ENCODE measurements at places on chromosomes 6 and 20.
A peak's percentile ranks its signal among the peaks of the same experiment; 100 is the strongest.

DNA sequence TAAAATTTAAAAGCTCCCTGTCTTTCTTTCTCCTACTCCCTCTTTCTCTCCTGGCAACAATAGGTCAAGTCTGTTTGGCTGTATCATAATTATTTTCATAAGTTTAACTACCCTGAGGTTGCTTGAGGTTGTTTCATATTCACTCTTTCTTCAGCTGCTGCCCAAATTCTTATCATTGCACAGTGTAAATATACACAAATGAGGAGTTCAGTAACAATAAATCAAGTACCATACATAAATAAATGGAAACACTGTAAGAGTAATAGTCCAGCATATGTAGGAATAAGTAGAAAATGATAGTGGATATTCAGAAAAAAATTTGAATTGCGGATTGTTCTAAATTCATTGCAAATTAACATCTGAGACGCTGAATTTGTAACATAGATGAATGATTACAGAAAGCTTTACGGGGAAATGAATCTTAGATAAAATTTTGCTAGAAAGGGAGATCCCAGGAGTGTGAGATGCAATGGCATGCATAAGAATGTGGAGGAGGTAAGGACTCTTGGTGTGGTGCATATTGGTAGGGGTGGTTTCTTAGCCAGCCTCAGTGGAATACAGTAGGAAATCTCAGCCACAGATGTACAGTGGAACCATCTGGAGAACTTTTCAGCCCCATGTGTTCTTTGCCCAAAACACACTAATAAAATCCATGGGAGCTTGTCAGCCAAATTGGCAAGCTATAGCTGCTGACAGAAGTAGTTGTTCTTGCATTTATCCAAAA, 480.7 kb downstream of the HTR1B start:
- no peak for DNase-seq

GRCh38 chr6:50093116-50093937, 43.6 kb upstream of the DEFB112 start:
- DNase-seq = no peak

DNA sequence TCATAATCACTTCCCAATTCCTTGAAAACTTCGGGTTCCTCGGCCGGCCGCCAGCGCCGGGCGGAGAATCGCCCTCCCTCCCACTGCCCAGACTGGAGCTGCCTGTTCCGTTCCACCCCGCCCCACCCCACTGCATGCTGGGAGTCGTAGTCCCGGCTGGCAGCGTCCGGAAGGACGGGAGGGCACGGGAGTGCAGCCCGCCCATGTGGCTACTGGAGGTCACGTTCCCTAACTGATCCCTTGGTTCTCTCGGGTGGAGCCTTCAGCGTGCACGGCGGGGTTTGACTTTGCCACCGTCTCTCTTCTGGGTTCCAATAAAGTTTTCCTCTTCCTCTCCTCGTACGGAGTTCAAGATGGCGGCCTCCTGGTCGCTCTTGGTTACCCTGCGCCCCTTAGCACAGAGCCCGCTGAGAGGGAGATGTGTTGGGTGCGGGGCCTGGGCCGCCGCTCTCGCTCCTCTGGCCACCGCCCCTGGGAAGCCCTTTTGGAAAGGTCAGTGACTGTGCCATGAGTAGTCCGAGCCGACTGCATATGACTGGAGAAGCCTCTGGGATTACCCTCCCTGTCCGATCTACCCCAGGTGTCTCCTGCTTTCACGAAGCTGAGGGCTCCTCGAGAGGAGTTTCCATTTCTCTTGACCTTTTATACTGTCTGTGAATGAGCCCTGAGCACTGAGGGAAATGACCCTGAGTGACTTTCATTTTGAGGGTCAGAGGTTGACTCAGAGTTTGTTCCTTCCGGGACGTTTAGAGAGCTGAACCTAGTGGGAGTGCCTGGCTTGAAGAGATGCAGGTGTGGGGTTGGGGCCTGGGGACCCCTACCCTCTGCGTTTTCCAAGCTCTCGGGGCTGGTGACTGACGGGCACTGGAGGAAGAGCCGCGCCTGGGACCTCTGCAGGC, at the start of gene AFG1L:
TSS of gene AFG1L (plus strand) at position 328 of the 899 bp plus-strand sequence. CDS start at position 354, 26 bp downstream.
- DNase-seq = peak; percentile 76

- no peak for DNase-seq
Observed at GRCh38 chr6:101544286-101544685, 150.8 kb downstream of the GRIK2 start.

GRCh38 chr6:109440331-109441068, at the start of the genes PPIL6 and SMPD2:
Gene PPIL6, minus strand, starts transcription at chr6:109440628. Its CDS starts 38 bp downstream, at chr6:109440590.
Gene SMPD2, plus strand, starts transcription at chr6:109440724. Its CDS starts 398 bp downstream, at chr6:109441122.
- peak; percentile 72 for DNase-seq

DNA sequence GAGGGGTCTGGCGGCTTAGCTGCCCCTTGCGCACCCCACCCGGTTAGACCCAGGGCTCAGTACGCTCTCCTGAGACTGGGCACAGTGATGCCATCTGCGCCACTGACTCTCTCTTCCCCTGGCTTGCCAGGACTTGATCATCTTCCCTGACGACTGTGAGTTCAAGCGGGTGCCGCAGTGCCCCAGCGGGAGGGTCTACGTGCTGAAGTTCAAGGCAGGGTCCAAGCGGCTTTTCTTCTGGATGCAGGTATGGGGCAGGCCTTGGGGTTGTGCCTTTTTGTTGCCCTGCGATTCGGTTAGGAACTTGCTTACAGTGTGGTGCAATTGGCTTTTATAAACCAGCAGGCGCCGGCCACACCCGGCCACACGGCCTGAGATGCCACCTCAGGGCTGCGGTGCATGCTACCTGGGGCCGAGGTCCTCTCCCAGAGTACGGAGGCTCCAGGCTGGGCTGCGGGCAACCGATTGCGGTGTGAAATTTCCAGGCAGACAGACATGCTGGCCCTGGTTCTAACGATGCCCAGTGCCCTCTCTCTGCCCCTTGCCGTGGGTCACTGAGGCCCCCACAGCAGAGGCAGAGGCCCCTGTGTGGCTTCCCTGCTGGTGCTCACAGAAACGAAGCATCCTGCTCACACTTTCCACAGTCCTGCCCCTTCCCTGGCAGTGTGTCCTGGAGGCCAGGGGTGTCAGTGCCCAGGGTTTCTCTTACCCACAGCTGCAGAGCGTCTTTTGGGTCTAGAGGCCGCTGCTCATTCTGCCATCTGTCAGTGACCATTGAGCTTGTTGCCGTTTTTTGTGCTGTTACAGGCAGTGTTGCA, 1.7 kb downstream of the ADRM1 start:
- DNase-seq = no peak

- DNase-seq = no peak
Observed at GRCh38 chr20:63471002-63471716, 1.3 kb downstream of the KCNQ2 start.

DNA sequence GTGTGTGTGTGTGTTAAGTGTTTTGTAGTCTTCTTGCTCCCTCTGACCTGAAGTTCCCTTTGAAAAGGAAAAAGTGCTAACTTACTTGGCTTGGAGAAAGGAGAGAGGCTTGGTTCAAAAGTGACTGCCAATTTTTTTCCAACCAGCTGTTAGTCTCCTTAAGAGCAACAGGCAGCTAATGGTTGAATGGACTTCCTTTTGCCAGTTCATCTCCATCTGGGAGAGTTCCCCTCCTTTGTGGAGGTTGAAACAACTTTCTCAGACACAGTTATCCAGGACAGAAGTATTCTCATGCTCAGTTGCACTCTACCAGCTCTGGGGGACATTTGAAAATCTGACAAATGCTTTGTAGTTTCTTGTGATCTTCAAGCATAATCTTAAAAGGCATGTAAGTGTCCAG, 4.5 kb downstream of the RIPOR2 start:
- DNase-seq = no peak

- DNase-seq = no peak
Observed at GRCh38 chr6:16736856-16737775, 24.1 kb downstream of the ATXN1 start.

DNA sequence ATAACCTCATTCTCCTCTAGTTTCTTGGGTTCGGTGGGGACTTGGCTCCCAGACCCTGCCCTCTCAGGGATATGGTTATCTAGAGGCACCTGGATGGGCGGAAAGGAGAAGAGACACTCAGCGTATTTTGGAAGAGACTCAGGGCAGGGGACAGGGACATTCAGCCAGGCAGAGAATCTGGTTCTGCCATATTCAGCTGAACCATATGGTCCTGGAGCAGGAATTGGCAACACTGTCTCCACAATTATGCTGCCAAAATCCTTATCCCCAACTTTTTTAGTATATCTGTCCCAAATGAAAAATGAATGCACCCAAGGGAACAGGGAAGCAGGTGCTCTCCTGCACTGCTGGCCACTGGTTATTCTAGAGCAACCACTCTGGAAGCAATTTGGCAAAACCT, 17.7 kb downstream of the SDC4 start:
- no peak for DNase-seq

GRCh38 chr6:9921366-9921765, 493.5 kb downstream of the TFAP2A start:
- no peak for DNase-seq

GRCh38 chr6:122580737-122581136, 29.5 kb upstream of the PKIB start:
- no peak for DNase-seq

- no peak for DNase-seq
Observed at GRCh38 chr20:61347443-61347842, 95.4 kb downstream of the CDH4 start.

GRCh38 chr20:53175135-53175780, 203.1 kb downstream of the TSHZ2 start:
- no peak for DNase-seq

DNA sequence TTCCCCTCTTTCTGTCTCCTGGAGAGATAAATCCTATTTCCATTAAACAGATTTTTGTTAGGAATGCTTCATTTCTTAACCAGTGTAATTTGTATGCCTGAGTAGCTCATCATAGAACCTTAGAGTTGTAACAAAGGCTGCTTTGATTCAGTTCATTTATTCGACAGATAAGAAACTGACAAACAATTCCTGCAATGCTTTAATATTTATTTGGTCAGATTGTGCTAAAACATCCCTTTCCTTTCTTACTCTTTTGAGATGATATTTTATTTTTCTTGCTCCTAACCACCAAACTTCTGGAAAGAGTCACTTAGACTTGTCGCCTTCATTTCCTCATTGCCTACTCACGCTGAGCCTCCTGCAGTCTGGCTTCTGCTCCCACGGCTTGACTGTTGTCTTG, 89.0 kb upstream of the SUPT3H start:
- DNase-seq = no peak

DNA sequence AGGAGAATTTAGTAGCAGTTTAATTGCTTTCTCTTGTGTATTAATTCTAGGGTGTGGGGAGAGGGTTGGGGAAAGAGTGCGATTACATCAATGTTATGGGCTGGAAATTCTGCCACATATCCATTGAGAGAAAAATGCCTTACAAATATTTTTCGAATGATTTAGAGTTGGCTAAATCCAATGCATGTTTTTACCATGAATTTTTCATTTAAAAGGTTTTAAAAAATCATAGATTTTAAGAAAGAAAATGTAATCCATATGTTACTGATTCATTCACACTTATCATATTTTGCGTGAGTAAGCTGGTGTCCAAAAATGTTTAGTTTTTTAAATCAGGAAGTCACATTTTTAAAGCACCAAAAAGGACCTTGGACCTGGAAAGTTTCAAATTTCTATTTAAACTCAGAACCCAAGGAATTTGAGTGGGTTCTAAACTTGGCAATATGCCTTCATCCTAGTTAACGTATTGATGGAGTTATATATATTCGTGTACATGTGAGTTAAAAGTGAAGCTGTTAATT, 627.4 kb upstream of the CITED2 start:
- DNase-seq = no peak

- no peak for DNase-seq
Observed at GRCh38 chr6:84842525-84843166, 78.2 kb upstream of the TBX18 start.

DNA sequence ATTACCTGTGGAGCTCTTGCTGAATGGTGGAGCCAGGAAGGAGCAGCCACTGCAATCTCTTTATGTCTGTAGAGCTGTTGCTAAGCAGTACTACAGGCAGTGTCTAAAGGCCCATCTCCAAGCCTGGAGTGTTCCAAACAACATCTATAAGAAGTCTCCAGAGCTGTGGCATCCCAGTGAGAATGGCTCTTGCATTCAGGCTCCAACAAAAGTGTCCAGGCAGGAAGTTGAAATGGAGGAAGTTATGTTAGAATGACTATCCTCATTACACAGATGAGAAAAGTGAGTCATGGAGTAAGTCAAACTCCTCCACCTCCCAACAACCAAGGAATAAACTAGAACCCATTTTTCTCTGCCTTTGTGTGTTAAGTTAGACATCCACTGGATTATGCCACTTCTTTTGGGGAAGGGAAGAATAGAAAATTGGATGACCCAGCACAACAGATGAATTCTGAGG, 288.5 kb upstream of the STXBP5 start:
- DNase-seq = no peak

DNA sequence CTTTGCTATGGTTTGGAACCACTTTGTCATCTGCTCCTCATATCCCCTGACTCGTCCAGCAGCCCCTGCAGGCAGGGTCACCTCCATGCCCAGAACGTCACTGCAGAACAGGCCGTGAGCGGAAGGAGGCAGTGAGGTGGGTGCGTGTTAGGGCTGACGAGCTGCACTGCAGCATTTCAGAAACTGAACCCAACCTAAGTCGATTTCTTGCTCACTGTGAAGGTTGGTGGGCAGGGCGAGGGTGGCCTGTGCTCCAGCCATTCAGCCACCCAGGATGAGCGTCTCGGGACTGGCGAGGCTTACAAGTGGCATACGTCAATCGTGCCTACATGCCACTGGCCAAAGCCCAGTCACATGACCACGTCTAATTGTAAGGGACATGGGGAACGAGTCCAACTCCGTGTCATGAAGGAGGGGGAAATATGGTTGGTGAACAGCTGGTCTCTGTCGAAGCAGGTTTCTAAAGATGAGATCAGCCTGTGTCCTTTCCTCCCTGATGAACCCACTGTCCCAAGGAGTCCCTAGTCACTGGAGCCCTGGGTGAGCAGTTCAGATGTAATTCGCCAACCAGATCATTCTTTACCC, 289.1 kb downstream of the TAF4 start:
- no peak for DNase-seq

DNA sequence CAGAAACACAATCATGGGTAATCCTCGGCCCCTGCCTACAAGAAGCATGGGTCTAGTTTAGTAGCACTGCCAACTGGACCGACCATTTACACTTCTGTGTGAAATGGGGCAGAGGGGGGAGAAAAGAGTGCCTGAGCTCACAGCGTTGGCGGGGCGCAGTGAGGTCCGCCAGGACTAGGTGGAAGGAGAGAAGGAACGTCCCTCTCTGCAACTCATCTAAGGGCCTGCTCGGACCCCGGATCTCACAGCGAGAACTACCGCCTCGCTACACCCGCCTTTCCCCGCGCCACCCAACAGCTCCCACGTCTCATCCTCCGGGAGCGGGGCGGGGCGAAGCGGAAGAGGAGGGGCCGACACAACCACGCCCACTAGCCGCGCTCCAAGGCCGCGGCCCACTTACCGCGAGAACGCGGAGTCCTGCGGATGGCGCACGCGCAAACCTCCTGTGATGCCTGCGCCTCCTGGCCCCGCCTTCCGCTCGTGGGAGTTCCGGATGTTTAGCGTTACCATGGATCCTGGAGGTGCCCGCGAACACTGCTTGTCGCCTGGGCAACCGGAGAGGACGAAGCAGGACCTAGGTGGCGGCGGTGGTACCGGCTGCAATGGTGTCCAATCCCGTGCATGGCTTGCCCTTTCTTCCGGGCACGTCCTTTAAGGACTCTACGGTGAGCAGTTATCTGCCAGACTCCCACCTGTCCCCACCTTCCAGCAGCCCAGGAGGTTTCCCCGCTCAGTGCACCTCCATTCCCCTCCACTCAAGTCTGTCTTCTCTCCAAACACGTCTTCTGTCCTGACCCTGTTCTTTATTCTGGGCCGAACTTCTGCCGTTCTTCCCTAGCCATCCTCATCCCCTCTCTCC, at the start of gene EFHC1:
TSS of gene EFHC1 (plus strand) at position 534 of the 859 bp plus-strand sequence. CDS start at position 603, 69 bp downstream.
- peak; percentile 96 for DNase-seq

All from activated T-helper 1 cell treated with anti-CD3 and anti-CD28 coated beads, Interleukin-2, amount 50 U/mL, for 16 hours (primary cell).